ENCODE measurements at places on chromosomes 12 and 14. TPM values are rescaled to one million over a fixed set of nuclear protein-coding genes. Genes with fewer than 3 reads are reported as not detected.

RIPK3 gene
- total RNA-seq, result 11.2 TPM

DBX2 gene
- total RNA-seq, result not detected

KCNMB4 gene
- 0.13 TPM for total RNA-seq

RTL1 gene
- total RNA-seq, result not detected

RNASE2 gene
- total RNA-seq, result not detected

ERBB3 gene
- 0.72 TPM for total RNA-seq

ACOT4 gene
- total RNA-seq, result 1.9 TPM

DIO2 gene
- not detected for total RNA-seq

FGD4 gene
- 0.18 TPM for total RNA-seq

NANOG gene
- total RNA-seq, result 0.51 TPM

NPFF gene
- not detected for total RNA-seq

OAS2 gene
- 102 TPM for total RNA-seq

CMA1 gene
- not detected for total RNA-seq

KRT77 gene
- not detected for total RNA-seq

IKZF4 gene
- total RNA-seq, result 4.6 TPM

AICDA gene
- 11.5 TPM for total RNA-seq

FGD6 gene
- 15.5 TPM for total RNA-seq

CDKN1B gene
- 37.4 TPM for total RNA-seq

TUBA1C gene
- 318 TPM for total RNA-seq

FAM186B gene
- total RNA-seq, result 0.48 TPM

MIP gene
- total RNA-seq, result not detected

HAL gene
- 0.11 TPM for total RNA-seq

KRT83 gene
- total RNA-seq, result not detected

PTHLH gene
- total RNA-seq, result not detected

SLC25A21 gene
- 0.08 TPM for total RNA-seq

KRT79 gene
- total RNA-seq, result not detected

DTX3 gene
- total RNA-seq, result 10.5 TPM

ESPL1 gene
- 61.9 TPM for total RNA-seq

NRIP2 gene
- not detected for total RNA-seq

SMAGP gene
- total RNA-seq, result 3.1 TPM

OTOGL gene
- 0.56 TPM for total RNA-seq

PPFIA2 gene
- not detected for total RNA-seq

CD163 gene
- total RNA-seq, result 0.27 TPM

CCDC198 gene
- 2.6 TPM for total RNA-seq
